ENCODE measurements at places on chromosomes 16 and 17. TPM values are rescaled to one million over a fixed set of nuclear protein-coding genes. Genes with fewer than 3 reads are reported as not detected.

GRCh38 chr17:81831957-81832607, 1.0 kb downstream of the MCRIP1 start:
- no peak for DNase-seq

DNA sequence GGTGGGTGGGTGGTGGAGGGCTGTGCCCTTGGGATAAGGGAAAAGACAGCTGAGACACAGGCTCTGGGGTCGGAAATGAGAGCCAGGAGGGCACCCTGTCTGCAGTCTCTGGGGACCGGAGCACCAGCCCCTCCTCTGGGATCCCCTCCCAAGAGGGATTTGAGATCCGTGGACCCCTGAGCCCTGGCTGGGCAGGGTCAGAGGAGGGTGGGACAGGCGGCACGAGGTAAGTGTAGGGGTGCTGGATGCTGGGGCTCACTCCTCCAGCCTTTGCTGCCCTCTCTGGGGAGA, 425 bp downstream of the SGSH start:
- no peak for DNase-seq

GRCh38 chr16:69435977-69436820, 11.8 kb downstream of the CYB5B start:
- no peak for DNase-seq

GRCh38 chr17:56108811-56109284, 44.4 kb upstream of the ANKFN1 start:
- no peak for DNase-seq

- DNase-seq, result no peak
Measured at GRCh38 chr16:49594153-49594552, 220.5 kb downstream of the C16orf78 start.

DNA sequence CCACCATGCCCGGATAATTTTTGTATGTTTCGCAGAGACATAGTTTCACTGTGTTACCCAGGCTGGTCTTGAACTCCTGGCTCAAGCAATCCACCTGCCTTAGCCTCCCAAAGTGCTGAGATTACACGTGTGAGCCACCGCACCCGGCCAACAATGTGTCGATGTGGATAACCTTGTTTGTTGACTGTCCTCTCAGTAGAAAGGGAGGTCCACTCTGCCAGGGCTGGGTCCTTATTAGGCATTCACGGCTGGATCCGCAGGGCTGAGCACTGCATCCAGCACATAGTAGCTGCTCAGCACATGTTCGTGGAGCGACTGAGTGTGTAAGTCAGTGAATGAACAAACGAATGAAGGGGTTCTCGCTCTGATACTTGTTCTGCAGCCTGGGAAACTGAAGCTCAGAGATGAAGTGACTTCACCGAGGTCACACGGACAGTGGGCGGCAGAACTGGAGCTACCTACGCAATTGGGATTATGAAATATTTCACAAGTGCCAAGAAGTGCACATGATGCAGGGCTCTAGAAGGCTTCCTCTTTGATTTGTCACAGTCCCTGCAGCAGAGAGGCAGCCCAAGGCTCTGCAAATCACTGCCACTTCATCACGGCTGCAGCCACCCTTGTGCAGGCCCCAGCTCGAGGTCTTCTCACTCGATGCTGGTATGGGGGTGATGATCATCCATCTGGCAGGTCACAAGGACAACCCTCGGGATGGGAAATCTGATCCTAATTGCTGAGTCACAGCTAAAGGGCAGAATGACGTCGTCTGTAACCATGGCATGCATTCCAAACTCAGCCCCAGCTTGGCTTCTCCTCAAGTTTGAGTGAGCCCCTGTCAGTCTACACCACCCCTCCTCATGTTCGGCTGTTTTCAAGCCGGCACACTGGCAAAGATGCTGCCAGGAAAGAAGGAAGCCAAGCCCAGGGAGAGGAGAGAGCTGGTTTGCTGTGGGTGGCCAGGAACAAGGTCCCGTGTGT, 28.0 kb upstream of the SNN start:
- peak; percentile 92 for DNase-seq

SCNN1B gene
- 0.09 TPM for polyA plus RNA-seq

- DNase-seq, result no peak
Measured at GRCh38 chr17:1750628-1751027, 8.0 kb downstream of the SERPINF2 start.

DNA sequence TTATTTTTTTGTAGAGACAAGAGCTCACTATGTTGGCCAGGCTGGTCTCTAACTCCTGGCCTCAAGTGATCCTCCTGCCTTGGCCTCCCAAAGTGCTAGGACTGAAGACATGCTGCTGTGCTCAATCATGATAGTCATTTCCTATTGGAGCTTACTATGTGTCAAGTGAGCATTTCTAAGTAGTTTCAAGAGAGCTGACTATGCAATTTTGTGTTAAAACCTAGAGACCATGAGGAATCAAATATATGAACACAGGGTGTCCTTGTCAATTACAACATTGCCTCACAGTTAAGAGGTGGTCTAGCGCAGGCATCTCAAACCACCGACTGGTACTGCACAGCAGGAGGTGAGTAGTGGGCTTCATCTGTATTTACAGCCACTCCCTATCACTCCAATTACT, 37.8 kb downstream of the MYH11 start:
- no peak for DNase-seq

MCRIP1 gene
- 146 TPM for polyA plus RNA-seq

DNA sequence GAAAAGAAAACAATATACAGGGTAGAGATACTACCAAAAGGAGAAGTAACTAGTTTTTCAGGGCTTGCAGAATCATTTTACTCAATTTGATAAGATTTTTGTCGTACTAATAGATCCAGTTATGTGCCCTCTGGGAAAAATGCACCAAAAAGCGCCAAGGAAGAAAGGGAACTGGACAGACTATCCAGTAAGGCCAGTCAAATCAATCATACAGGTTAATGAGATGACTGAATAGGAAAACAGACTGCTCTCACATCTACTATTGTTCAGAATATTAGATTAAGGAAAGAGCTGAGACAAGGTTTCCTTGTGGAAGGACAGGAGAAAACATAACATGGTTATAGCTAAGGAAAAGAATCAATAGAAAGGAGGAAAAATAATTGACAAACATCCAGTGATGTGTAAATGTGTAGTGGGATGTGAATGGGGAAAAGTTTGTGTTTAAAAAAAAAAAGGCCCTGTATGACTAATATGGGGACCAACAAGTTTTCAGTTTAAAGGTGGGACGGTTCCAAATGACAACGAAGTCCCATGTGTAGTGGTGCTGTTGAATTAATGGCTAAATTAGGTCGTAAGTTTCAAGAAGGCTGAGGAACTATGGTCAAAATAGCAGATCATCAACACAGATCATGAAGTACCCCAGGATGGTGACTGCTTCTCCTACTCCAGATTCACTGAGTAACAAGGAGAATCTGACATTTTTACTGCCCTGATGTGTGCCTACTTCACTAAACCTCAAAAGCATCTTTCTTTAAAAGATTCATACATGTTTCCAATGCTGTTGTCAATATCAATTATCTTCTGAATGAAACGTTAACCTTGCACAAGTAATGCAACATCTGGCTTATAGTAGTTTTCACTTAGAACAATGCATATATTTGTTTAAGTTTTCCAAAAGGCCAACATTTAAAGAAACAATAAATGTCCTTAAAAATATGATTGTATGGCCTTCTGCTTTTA, 40.7 kb downstream of the BRIP1 start:
- DNase-seq, result no peak

DNA sequence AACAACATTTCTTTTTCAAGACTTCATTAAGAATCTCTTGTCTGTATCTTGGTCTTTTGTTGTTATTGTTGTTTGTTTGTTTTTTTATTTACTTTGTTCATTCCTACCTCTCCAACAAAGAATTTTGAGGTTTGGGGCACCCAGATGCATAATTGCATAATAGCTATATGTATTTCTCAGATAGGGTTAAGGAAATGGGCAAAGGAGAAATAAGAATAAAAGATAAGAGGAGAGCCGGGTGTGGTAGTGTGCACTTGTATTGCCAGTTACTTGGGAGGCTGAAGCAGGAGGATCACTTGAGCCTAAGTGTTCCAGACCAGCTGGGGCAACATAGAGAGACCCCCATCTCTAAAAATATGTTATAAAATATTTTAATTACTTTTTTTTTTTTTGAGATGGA, 30.5 kb downstream of the CDH1 start:
- DNase-seq, result no peak

DNA sequence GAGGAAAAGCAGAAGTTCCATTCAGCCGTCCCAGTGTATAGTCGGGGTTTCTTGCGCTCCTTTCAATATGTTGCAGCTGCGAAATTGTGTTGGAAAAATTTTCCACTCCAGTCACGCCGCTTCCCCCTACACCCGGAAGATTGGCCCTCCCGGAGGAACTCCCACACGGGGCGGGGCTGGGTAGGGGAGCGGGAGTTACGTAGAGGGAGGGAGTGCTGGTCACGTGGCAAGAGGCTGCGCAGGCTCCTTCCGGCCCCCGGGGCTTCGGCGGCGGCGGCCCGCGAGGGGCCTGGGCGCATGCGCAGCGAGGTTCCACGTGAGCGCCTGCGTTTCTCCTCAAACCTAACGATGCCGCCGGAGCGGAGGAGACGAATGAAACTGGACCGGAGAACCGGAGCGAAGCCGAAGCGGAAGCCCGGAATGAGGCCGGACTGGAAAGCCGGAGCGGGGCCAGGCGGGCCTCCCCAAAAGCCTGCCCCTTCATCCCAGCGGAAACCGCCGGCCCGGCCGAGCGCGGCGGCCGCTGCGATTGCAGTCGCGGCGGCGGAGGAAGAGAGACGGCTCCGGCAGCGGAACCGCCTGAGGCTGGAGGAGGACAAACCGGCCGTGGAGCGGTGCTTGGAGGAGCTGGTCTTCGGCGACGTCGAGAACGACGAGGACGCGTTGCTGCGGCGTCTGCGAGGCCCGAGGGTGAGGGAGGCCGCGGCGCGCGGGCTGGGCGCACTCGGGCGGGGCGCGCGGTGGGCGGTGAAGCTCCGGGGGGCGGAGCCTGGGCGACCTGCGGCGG, at the start of gene UTP18:
TSS of gene UTP18 (plus strand) at position 310 of the 787 bp plus-strand sequence. CDS start at position 349, 39 bp downstream.
- peak; percentile 99 for DNase-seq

DNA sequence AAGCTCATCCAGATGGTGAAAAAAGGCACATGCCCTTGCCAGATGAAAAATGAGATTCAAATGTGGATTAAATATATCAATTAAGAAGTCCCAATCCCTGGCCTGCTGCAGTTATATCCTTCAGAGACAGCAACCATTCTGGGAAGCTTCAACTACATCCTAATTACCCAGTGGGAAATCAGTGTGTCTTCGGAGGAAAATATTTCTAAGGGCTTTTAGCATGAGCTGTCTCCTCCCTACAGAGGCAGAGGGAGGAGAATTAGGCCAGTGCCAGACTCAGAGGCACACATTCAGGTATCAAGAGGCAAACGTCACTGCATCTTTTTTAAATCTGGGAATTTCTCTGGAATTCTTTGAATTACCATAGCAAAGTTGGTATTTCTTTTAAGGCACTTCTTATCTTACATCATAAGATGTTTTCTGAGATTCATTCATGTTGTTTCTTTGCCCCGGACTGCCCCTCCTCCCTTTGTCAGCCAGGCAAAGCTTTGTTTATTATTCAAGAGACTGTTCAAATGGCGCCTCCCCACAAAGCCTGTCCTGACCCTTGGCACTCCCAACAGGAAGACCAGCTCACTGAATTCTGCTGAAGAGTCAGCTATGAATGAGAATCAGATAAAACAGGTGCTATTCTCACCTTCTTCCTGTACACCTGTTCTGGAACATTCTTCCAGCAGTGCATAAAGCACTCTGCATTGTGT, 38.3 kb upstream of the SMPD3 start:
- DNase-seq, result no peak

DNA sequence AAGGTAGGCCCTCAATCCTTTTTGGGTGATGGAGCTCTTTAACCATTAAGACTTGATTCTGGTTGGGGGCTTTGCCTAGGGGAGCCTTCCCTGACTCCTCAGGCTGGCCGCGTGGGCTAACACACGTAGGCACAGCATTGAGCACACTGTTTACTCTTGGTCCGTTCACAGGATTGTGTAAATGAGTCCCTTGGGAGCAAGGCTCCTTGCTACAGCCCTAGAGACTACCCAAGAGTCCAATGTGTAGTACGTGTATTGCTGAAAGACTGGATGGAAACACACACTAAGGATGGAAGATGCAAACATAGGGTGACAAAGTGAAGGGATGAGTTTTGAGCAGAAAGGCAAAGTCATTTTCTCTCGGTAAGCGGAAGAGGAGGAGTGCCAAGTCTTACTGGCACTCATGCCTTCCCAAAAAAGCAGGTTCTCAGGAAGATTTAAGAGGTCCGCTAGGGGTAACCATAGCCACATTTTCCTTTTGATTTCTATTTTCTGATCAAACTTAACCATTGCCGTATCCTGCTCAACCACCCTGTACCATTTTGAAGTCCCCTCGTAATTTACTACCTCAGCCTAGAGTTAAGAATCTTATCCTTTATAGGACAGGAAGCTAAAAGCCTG, 911 bp upstream of the ITGA2B start:
- DNase-seq, result no peak

IKZF3 gene
- polyA plus RNA-seq, result 0.14 TPM

DNA sequence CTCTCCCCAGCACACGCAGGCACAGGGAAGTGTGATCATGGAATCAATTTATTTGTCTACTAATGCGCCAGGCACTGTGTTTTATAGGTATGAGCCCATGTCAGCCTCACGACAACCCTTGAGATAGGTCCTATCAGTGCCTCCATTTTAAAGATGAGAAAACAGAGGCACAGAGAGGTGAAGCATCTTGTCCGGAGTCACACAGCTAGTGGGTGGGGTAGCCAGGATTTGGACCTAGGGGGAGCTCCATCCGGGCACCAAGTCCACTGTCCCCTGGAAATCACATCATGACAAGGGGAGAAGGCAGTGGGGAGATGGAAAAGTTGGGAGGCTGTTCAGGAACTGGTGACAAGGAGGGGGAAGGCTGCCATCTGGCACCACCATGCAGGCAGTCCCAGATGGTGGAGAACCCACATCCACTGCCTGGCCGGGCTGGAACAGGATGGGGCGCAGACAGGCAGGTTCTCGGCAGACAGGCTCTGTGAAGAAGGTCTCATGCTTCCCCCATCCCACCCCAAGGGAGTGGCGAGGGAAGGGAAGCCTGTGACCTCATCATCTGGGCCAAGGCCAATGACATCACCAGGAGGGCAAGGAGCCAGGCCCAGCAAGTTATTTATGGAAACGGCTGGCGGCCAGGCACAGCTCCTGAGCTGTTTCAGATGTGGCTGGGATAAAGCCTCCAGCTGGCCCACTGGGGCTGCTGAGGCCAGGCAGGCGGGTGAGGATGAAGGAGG, 126.0 kb upstream of the SDK2 start:
- peak; percentile 87 for DNase-seq

SPNS2 gene
- 16.2 TPM for polyA plus RNA-seq

- peak; percentile 79 for DNase-seq
Measured at GRCh38 chr17:64780096-64781013, 118.2 kb upstream of the SMURF2 start.

PEX12 gene
- polyA plus RNA-seq, result 5.1 TPM

RECQL5 gene
- 13.5 TPM for polyA plus RNA-seq

All from right cardiac atrium (tissue), 5 donors.